ENCODE measurements at places on chromosomes 5 and 9.

- DNase-seq, result no peak
Measured at GRCh38 chr5:32265902-32266301, 46.8 kb downstream of the MTMR12 start.

GRCh38 chr5:143987751-143988560 is 176.0 kb downstream of the HMHB1 start:
- DNase-seq, result no peak

- DNase-seq, result no peak
Measured at GRCh38 chr9:135618866-135619598, 20.3 kb downstream of the GLT6D1 start.

DNA sequence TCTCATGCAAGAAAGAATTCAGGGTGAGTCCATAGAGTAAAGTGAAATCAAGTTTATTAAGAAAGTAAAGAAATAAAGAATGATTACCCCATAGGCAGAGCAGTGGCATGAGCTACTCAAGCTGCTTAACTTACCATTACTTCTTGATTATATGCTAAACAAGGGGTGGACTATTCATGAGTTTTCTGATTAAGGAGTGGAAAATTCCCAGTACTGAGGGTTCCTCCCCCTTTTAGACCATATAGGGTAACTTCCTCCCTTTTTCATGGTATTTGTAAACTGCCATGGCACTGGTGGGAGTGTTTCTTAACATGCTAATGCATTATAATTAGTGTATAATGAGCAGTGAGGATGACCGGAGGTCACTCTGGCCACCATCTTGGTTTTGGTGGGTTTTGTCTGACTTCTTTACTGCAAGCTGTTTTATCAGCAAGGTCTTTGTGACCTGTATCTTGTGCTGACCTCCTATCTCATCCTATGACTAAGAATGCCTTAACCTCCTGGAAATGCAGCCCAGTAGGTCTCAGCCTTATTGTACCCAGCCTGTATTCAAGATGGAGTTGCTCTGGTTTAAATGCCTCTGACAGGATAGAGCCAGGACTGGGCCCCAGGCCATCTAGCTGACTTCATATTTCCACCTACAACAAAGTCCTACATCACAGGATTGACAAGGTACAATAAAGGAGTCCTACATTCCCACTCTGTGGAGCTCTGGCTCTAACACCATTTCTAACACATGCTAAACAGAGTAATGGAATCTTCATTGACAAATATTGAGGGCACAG is 186.7 kb downstream of the NXNL2 start:
- no peak for DNase-seq

DNA sequence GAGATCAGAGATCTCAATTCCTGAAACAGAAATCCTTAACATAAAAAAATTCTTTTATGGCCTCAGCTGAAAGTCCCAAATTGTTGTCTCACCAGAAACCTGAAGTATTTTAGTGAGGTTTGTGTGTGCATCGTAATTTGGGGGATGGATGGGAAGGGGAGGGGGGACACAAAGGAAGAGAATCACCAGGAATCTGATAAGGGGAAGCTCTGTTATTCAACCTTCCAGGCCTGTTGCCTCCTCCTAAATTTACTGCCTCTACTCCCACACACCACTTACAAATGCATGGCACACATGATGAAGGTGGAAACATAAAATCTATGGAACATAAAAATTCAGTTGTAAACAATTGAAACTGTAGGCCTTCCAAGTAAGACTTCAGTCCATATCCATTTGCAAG is 97.7 kb downstream of the NPR3 start:
- no peak for DNase-seq

GRCh38 chr9:131198041-131198715 is 72.8 kb downstream of the NUP214 start:
- DNase-seq, result no peak

DNA sequence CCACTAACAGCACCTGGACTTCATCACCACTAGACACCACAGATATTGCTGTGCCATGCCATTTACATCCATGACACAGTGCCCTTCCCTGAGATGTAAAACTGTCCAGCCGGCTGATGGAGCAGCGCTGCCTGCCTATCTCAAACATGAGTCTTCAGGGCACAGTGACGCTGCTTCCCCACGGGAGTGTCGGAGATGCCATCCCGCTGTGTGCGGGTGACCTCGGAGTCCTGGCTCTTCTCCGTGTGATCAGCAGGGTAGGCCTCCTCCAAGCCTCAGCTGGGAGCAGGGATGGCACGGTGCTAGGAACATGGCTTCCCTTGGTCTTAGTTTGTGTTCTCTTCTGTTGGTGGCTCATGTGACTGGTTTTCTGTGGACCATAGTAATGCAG is 130.3 kb upstream of the FAM120A start:
- no peak for DNase-seq

DNA sequence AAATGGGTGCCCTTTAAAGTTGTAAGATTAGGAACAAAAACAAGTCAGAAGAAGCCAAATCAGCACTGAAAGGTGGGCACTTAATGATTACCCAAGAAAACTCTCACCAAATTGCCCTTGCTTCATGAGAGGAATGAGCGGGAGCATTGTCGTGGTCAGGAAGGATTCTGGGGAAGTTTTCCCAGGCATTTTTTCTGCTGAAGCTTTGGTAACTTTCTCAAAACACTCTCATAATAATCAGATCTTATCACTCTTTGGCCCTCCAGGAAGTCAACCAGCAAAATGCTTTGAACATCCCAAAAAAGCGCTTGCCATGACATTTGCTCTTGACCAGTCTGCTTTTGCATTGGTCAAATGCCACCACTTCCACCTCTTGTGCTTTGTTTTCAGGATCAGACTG is 10.4 kb upstream of the PCDHGC3 start:
- no peak for DNase-seq

DNA sequence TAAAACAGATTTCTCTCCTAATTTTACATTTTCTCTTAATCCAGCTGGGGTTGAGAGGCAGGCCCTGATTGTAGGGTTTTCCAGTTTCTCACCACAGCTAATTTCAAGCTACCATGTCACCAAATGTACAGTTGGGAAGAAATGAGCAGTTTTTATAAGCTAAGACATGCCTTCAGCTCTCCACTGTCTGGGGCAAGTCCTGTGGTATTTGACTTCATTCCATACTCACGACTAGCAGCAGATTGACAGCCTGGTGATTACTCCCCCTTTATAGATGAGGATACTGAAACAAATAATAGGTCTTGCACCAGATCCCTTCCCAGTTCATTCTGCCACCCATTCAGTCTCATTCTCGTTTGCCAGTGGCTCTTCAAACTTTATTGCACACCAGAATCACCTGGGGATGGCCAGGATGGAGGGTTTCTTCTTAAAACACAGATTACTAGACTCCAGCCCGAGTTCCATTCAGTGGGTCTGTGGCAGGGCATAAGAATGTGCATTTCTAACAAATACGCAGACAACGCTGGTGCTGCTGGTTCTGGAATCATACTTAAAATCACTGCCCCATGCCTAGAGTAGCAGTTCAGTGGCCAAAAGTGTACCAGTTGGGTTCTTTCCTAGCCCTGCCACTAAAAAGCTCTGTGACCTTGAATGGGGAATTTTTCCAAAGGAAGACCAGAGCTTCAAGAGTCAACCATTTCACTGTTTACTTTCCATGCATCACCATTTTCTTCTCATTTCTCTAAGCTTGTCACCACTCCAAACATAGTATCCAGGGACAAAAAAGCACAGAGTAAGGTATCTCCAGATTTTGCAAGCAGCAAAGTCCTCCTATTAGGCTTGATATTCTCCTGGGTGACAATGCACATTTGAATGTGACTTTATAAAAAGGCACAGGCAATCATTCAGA is 64.3 kb downstream of the CSNK1A1 start:
- no peak for DNase-seq

DNA sequence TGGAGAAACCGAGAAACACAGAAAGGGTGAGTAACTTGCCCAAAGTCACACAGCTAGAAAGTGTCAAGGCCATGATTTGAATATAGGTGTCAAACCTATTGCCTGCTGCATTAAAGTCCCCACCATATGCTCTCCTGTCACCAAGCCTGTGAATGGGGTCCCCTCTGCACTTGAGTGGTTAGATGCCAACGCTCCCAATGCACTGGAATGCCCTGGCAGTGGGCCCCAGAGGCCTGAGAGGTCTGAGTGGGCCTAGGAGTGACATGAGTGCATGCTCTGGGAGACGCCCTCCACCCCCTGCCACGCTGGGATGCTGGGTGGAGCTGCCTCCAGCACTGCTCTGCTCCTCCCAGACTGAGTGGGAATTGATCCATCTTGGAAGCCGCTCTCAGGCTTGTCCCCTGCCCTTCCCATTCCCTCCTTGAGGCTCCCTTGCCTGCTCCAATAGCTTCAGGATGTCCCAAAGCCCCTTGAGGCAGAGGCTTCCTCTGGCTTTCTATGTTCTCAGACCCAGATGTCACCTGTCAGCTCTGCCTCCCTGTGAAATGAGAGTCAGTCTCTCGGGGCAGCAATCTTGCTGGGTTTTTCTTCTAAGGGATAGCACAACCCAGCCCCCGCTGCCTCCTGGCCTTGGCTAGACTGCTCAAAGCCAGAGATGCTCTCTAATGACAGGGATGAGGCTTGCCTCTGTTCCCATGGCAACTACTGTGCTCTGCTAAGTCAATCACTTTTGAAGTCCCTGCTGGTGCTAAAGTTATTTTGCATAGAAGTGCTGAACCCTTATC is 6.6 kb upstream of the ARSI start:
- no peak for DNase-seq

- no peak for DNase-seq
Measured at GRCh38 chr5:57783693-57784092, 301.1 kb upstream of the ACTBL2 start.

GRCh38 chr9:959914-960313 is 16.5 kb upstream of the DMRT3 start:
- DNase-seq, result no peak

DNA sequence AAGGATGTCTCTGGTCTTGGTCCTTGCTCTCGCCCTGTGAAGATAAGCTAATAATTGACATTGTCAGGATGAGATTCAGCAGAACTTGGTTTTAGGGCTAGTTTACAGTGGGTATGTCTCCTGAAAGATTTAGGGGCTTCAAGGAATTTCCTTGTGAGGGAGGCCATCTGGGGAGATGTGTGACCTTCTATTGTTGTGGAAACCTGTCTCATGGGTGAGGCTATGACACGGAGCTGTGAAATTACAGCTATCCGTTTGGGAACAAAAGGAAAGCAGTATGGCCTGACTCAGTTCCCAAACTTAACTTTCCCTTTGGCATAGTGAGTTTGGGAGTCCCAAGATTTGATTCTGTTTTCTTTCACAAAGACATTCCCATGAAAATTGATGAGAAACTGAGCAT is 142.0 kb downstream of the PARP8 start:
- no peak for DNase-seq

DNA sequence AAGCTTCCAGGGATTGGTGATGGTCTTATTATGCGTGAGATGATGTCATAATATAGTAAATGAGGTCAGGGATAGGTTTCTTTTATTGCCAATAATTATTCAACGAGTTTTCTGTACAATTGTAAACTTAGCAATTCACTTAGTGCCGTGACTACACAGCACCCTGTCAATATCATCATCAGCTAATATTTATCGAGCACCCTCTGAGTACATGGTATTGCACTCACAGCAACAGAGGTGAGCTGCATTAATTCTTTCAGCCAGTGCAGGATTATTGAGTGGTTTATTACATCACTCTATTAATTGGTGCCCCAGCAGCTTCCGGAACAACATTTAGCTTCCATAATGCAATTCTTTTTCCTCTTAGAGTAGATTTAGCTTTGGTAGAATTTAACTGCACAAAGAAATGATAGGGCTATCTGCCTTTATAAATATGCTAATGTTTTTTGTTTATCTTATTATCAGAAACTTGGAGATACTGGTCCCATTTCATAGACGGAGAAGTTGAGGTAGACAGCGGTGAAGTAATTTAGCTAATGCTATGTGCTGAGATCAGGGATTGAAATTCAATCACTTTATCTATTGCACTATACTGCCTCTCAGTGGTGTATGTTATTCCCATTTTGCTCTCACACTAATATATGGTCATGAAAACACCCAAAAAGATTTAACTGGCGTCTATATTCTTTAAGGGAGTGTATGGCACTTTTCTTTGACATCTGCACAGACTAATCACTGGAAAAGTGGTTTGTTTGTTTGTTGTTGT is 726.1 kb upstream of the WWC1 start:
- DNase-seq, result no peak
